D341Med (cell line): ENCODE measurements at places on chromosomes 2 and 18.
A peak's percentile ranks its signal among the peaks of the same experiment; 100 is the strongest.

DNA sequence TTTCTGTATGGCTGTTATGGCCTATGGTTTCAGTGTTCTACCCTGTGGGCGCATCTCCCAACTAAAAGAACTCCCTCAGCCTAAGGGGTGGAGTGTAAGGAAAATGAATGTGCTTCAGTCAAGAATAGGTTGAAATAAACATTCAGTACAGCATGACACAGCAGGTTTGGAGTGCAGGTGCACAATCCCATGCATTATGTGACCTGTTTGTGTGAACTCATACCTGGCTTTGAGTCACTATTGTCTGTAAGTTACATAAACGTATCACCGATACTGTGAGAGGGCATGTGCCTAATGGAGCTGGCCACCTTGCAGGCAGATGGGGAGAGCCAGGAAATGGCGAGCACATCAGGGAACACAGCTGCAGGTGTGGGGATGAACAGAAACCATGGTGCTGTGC, 216.0 kb downstream of the DSEL start:
- no peak for DNase-seq

DNA sequence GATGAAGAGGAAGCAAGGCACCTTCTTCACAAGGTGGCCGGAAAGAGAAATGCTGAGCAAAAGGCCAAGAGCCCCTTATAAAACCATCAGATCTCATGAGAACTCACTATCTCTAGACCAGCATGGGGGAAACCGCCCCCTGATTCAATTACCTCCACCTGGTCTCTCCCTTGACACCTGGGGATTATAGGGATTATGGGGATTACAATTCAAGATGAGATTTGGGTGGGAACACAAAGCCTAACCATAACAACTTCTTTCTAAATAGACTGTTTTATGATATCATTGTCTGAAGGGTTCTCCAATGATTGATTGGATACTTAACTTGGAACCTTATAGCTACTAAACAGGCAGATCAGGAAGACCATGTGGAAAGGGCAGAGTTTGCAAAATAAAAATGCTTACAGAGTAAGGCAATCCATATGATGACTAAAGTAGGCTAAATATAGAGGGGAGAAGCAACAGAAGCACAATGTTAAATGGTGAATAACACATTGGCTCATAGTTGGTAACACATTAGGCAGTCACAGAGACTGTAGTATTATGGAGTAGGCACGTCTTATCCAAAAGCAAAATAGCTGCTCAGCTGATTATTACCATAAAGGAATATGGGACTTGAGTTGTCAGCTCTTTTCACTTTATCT, 179.0 kb downstream of the BARD1 start:
- no peak for DNase-seq

DNA sequence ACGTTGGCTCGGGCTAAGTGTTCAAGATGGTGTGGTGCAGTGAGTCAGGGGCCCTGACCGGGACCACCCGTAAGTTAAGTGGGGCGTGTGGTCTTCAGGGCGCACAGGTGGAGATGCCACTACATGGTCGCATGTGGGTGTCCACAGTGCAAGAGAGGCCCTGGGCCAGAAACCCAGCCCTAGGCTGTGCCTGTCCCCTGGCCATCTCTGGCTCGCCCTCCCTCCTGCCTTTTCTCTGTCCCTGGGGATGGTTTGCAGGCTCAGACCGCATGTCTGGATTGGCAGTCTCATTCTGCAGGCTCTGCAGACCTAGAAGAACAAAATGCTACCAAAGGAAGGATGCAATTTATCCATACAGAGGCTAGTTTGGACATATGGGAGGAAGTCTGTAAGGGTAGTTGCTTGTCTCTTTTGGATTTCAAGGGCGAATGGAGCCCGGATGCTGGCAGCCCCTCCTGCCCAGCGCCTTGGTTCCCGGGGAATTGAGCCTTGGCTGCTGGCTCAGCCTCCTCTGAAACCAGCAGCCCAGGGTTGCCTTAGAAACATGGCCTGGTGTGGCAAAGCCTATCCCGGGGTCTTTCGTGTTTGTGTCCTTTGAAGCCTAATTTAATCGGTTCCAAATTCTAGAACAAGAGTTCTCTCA, 417.5 kb upstream of the HS6ST1 start:
- DNase-seq, result no peak

DNA sequence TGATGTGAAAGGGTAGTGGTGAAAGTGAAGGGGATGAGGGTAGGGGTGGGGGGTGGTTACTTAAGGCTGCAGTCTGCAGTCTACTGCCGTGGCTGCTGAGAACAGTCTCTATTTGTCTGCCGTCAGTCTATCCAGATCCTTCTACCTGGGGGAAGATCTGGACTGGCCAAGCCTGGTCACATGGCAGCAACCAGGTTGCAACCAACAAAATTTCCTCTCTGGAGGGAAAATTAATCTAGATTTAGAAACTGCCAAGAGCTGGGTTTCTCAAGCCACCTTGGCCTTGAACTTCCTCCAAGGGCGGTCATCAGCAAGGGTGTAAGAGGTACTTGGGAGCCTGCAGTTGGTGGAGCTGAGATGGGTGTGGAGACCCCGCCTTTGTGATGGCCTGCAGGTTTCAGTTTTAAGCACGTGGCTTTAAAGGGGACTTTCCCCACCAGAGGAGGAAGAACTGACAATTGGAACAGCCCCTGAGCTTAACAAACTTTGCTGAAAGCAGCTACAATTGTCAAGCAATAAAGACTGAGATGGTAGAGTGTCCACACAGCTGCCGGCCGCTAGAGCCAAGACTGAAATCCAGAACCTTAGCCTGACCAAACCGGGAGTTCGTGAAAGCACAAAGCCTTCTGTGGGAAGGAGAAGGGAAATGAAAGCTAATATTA, 31.4 kb upstream of the KCMF1 start:
- DNase-seq, result no peak

- no peak for DNase-seq
Observed at GRCh38 chr18:78526923-78527711, 452.5 kb upstream of the SALL3 start.

DNA sequence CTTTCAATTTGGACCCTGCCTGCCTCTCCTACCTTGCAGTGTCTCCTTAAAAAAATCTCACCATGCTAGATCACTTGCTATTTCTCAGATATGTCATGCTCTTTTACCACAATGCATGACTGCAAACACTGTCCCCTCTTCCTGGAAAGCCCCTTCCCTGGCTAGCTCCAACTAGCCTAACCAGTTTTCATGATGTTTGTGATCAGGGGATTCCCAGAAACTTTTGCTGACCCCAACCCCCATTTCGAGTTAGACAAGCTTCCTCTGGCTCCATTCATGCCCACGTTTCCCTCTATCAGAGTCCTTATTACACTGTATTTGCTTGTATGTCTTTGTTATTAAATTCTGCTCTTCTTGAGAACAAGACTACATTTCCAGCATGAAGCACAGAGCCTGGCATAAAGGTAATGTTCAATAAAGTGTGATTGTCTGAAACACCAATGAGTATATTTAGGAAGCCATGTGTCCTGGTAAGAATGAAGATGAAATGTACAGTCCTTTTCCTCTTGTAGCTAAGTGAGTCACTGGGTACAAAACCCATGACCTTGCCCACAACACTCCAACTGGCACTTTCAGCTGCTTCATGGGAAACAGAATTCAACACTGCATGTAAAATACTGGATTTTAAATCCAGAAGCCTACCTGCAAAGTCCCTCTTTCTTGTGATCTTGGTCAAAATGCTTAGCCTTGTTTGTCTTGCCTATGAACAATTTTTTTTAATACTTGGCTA, 62.0 kb upstream of the ATL2 start:
- no peak for DNase-seq

DNA sequence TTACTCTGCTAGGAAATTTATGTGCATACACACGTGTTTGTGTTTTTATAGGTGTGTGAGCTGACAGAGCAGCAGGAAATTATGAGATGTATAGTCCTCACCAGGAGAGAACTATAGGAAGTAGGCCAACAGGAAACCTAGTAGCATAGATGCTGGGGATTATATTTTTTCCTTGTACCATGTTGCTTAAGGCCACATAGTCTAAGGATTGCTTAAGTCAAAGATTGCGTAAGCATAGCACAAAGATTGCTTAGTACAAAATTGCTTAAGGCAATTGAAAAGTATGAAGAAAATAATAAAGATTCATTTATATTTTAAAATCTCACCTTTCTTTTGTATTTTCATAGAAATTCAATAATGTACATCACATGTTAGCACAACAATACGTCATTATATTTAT, 18.7 kb upstream of the CCDC102B start:
- DNase-seq, result no peak

- DNase-seq, result no peak
Observed at GRCh38 chr18:58098706-58099105, 54.7 kb downstream of the NEDD4L start.

DNA sequence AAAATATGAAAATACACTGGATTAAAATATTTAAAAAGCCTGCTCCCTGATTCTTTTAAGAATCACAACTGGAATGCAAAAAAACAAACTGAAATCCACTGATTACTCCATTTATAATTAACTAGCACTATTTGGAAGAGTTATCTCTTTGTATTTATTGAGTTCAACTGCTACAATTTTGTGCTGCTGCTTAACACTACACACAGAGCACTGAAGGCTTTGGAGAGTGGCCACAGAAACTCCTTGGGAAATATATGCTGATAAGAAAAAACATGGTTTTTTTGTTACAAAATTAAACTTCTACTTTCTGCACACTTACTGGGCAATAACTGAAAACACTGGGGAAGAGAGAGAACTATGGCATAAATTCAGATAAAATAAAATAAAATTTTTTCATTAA, 19.8 kb upstream of the BZW1 start:
- DNase-seq, result no peak

GRCh38 chr18:11004294-11004693, 145.1 kb downstream of the PIEZO2 start:
- DNase-seq, result no peak

DNA sequence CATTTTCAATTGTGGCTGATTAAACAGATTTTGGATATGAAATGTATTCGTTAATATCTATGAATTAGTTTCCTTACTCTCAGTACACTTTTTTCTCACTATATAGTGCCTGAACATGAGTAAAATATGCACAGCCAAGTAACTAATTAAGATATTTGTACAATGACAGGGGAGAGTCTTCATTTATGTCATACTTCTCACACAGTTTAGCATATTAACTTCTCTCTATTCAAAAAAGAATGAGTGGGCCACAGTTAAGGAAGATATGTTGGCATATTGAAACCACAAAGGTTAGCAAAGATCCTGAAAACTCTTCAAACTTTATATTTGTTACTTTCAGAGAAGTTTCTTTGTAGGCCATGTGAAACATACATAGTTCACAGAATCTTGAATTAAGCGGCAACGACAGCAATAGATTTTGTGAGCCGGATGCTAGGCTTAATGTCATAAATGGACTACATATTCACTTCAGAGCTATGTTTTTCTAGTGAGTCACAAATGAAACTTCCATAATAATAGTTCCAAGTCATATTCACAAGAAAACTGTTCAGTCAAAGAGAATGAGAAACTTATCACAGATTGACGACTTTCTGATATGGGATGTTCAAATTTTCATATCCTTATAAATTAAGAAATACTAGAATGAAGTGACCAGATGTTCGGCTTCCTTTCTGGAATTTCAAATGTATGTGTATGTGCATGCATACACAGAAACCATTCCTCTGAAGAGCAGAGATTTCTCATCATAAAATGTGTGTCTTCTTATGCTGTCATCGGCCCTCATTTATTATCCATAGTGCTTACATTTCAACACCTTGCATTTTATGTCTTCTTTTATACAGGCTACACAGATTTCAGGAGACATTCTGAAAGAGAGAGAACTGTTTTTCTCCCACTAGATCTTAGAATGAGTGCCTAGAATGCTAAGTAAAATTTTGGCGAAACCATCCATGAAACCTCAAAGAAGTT, 584.0 kb downstream of the SATB2 start:
- no peak for DNase-seq

- DNase-seq, result no peak
Observed at GRCh38 chr18:49934457-49934856, 121.1 kb upstream of the ACAA2 start.

GRCh38 chr2:199602271-199602895, 144.6 kb upstream of the SATB2 start:
- DNase-seq, result peak; percentile 61

GRCh38 chr18:3466045-3466444, 16.1 kb downstream of the TGIF1 start:
- no peak for DNase-seq

- DNase-seq, result no peak
Observed at GRCh38 chr2:110842048-110842447, 109.7 kb downstream of the ACOXL start.

- DNase-seq, result no peak
Observed at GRCh38 chr2:98505971-98506664, 61.5 kb downstream of the INPP4A start.

DNA sequence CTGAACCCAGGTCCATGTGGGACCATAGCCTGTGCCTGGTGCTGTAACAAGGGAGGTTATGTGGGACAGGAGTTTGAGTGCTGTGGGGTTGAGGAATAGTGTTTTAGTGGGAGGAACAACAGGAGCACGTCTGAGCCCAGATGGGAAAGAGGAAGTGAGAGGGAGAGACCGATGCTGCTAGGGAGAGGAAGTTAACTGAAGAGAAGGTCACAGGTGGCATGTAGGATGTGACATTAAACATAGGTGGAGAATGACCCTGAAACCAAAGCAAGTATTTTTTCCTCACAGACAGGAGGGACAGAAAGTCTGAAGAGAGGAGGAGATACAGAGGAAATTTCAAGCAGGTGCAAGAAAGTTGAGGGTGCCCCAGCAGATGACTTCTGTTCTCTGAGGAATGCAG, 87.8 kb downstream of the ACOXL start:
- DNase-seq, result no peak

DNA sequence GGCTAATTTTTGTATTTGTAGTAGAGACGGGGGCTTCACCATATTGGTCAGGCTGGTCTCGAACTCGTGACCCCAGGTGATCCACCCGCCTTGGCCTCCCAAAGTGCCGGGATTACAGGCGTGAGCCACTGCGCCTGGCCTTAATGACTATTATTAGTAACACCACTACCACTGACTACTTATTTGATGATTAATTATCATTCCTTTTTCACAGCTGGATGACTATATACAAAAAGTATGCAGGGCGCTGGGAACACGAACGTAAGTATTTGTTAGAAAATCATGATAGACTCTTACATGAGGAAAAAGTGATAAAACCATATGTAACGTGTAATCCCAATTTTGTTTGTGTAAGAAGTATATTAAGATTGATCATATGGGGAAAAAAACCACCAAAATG, 21.6 kb downstream of the DARS1 start:
- DNase-seq, result no peak

DNA sequence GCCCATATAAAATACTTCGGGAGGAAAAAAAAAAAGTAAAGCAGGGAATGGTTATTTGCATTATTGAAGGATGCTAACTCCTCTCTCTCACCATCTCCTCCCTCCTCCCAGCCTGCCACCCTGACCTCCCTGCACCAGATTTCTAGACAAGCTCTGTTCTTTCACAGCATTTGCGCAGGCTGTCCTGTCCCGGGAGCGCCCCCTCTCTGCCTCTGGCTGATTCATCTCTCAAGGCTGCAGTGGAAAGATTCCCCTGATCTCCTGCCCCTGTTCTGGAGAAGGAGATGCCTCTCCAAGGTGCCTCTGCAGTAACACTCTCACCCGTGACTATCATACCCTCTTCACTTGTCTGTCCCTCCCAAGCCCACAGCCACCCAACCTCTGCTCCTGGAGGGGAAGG, 38.5 kb downstream of the COL4A4 start:
- DNase-seq, result no peak
